Kidney epithelial cell (primary cell): ENCODE measurements at places on chromosomes 16 and 17.

GRCh38 chr17:8051831-8052230 lies 13.0 kb downstream of the ALOX15B start:
- DNase-seq, result no peak

- DNase-seq, result no peak
These were observed 42.5 kb downstream of the C16orf78 start for GRCh38 chr16:49416001-49416675.

- DNase-seq, result no peak
These were observed 3.6 kb upstream of the PHF12 start for GRCh38 chr17:28954886-28955285.

DNA sequence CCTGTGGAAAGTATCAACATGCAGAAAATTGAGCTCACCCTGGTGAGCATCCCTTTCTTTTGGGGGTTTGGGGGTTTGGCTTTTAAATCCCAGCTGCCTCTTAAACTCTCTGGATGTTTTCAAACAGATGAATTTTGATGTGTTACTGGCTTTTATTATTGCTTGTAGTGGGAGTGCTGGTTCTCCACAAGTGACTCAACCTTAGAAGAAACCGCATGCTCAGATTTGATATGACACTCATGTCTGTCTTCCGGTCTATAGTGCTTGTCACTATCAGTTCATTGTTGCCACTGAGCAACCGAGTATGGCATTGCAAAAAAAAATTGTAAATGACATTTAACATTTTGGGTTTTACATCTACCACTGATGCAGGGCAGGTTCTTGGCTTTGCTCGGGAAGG lies 104.5 kb downstream of the HS3ST4 start:
- no peak for DNase-seq

DNA sequence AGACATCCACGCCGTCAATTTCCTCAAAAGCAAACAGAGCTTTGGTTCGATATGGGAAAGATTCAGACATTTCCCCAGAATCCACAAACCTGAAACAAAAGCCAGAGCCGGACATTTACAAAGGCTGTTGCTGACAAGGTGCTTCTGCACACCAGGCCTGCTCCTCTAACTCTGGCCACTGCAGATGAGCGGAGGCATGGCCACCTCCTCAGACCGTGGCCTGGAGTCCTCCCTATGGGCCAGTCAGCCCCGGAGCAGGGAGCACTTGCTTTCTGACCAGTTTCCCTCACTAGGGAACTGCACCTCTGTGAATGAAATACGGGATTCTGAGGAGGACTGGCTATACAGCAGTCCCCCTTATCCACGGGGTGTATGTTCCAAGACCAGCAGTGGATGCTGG lies 22.3 kb upstream of the TRAP1 start:
- no peak for DNase-seq

GRCh38 chr17:10803830-10804475 lies at the start of gene TMEM238L:
Gene TMEM238L, minus strand, starts transcription at chr17:10804099. Its CDS starts 136 bp downstream, at chr17:10803963.
- no peak for DNase-seq

- DNase-seq, result no peak
These were observed 10.0 kb upstream of the KATNB1 start for GRCh38 chr16:57725554-57725953.

DNA sequence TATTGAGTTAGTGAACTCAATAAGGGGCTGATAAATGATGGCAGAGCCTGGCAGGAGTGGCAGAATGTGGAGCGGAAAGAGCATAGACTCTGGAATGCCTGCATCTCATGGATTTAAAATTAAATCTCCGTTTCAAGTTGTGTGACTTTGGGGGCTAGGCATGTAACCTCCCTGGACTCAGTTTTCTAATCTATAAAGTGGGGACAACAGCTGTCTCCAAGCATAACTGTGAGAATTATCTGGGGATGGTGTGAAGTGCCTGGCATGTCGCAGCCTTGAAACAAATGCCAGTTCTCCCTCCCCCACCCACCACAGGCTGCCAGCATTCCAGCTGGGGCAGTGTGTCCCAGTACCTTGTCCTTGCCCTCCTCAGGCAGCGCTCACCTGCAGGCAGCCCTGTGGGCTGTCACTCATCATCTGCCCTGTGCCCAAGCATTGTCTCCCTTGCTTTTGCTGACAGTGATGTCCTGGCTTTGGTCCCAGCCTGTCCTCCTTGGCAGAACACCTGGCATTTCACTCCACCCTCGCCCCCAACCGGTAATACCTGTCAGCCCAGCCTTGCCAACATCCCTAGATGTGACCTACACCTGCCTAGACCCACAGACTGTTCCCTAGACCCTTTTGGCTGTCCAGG lies 129.6 kb downstream of the MRM1 start:
- no peak for DNase-seq

DNA sequence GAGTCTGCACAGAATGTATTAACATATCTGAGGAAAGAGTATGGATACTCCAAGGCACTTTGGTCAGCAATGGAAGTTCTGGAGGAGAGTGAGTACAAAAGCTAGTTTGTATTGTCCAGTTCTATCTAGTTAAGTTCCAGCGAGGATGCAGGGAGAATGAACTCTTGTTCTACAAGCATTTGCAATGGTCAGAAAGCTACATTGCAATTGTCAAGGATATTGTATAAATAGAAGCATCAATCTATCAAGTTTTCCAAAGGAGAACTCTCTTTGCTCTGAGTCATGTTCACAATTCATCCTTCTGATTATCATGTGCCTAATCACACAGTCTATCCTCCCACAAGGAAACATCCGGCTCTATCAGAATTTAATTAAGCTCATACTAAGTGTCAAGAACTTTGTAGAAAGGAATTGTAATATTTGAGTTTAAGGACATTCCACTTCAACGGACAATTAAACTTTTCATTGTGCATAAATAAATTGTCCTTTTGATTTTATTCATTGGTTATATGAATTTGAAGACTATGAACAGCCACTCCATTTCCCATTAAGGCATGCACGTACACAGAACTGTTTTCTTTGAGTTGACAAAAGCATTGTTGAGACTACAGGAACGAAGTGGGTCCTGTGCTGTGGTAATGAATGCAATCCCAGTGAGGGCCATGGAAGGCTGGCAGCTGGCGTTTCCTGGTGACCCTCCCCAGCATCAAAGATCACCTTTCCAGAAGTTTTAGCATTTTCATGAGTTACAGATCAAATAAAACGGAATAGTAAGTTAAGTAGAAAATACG lies 973.5 kb upstream of the GOT2 start:
- DNase-seq, result no peak

GRCh38 chr16:75322740-75323139 lies 71.3 kb upstream of the BCAR1 start:
- DNase-seq, result no peak

DNA sequence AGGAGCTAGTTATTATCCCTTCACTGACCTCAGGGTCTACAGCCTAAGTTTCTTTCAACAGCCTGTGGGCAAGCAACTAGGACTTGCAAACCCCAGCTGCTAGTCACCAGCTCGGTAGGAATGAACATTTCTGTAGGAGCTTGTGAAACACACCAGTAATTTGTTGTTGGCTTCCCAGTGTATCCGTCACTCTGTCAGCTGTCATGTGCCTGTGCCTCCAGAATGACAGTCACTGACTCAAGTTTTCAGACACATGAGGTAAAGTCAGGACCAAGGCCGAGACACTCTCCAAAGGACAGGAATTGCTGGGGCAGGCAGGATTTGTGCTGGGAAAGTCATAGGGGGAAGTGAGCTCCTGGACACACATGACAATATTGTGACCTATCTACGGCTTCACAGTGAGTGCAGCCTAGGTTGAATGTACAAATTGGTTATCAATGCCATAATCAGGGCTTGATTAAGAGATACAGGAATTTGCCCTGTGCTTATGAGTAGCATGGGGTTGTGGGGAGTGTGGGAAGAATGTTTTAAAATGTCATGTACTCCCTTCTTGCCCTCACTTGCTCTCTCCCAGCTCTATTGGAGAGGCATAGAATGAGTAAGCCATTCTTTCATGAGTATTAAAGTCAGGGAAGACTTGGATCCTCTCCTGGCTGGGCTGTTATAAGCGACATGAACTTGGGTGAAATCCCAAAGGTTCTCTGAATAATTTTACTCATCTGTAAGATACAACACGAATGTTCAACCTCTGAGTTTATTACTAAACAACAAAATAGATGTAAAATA lies 391.4 kb downstream of the UTP18 start:
- no peak for DNase-seq

GRCh38 chr17:65025297-65025696 lies 31.2 kb downstream of the GNA13 start:
- no peak for DNase-seq

GRCh38 chr17:13076905-13077304 lies 59.1 kb upstream of the ELAC2 start:
- no peak for DNase-seq

DNA sequence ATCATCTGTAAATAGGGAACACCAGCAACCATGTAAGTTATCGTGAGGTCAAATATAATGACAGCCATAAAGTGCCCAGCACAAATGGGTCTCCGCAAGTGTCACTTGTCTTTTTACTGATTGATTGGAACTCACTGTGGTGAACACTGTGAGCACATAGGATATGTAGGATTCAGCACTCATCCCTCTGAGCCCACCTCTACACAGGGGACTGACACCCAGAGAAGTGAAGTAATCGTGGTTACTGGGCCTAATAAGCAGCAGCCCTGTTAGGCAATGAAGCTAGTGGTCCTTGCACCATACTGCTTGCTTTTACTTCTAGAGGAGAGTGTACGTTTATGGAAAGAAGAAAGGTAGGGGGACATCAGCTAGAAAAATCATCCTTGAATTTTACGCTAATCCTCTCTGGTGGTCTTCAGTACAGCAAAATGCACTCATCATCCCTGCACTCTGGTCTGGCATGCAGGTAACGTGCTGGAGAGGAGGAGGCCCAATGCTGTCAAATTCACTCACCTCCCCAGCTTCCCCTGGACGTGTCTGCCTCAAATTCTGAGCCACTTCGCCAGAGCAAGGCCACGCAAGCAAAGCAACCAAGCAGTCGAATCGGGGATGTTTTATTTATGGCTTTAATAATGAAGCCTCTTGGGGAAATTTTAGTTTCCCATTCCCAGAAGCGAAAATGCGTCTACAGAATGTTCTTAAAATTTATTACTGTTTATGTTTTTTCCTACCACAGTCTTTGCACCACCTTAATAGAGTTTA lies 74.7 kb downstream of the YPEL2 start:
- no peak for DNase-seq

DNA sequence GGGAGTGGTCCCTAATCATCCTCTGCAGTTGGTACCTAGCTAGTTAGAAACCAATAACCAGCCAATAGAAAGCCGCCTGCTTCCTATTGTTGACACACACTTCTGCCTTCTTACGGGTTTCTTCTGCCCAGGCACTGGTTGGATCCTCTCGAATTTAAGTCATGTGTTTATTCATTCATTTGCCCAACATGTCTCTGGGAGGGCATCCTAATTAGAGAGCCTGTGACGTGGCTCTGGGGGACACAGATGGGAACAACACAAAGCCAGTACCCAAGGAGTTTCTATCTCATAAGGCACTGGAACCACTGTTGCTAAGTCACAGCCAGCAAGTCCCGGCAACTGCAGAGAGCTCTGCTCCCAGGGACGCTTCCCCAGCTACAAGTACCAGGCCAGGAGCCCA lies 300.7 kb upstream of the TNRC6C start:
- no peak for DNase-seq

- no peak for DNase-seq
These were observed 882.4 kb upstream of the EEF2KMT start for GRCh38 chr16:5979905-5980550.

- no peak for DNase-seq
These were observed 219.4 kb upstream of the CIBAR2 start for GRCh38 chr16:85331688-85332087.

- no peak for DNase-seq
These were observed 5.9 kb downstream of the CTF1 start for GRCh38 chr16:30902029-30902972.

GRCh38 chr17:82449883-82450356 lies 632 bp downstream of the CYBC1 start:
- no peak for DNase-seq
